ENCODE measurements at places on chromosomes 5 and 9.

DNA sequence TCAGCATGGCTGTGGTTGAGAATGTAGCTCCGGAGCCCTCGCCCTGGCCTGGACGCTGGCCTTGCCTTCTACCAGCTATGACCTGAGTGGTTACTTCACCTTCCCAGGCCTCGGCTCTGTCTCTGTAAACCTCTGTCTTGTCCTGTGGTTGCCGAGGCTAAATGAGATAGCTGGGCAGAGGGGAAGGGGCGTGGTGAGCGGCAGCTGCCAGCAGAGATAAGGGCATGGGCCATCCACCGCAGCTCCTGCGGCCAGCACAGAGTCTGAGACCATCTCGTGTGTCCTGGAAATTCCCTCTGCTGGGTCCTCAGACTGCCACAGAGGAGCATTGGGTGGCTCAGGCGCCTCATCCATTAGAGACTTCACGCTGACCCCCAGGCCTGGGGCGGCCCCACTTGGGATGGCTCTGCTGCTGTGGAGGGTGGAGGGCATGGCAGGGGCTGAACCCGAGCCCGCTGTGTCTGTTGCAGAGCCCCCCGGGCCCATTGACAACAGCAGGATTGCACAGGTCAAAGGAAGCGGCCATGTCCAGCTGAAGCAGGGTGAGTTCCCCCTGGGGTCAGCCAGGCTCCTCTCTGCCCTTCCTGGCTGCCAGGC is 43.9 kb downstream of the USP20 start:
- DNase-seq, result no peak

DNA sequence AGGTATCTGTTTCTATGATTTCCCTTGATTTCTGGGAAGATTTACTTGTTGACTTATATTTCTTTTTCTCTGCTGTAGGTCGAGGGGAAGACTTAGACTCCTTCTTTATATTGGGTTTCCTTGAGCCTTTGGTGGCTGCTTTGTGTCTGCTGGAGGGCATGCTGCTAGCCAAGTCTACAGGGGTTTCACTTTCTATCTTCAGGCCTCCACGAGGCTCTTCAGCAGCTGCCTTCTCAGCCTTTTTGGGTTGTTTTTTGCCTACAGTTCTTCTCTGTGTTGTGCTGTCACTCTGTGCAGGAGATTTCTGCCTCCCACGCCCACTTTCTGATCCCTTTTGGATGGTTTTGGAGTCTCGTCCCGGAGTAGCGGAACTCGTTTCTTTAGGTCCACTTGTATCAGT is 23.2 kb downstream of the LEAP2 start:
- no peak for DNase-seq

DNA sequence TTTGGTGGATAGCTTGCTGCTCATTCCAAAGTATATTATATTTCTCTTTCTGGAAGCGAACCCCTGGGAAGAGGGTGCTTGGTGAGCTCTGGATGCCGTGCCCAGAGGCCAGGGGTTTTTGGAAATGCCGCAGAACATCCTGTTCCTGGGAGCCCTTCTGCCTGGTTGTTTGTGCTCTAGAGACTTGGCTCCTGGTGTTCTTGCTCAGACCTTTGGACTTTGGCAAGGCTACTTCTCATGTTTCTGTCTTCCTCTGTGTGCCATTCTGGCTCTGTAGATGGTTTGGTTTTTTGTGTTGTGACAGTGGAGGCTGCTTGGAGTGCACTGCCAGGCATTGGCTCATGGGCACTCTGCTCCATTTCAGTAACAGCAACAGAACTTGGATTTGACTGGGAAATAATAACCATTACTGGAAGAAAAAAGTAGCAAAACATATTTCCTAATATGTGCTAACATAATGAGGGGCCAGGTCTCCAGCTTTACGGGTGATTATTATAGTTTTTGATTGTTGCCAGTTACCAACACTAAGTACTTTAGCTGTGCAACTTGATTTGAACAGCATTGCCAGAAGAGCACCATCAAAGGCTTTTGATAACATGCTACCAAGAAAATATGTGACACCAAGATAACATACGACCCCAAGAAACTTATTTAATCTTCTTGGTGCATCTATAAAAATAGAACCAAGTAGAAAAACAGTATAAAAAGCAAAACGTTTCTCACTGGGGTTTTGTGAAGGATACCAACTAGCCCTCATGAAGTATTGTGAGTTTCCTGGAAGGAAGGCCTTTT is 94.2 kb downstream of the PCSK1 start:
- DNase-seq, result no peak

- DNase-seq, result no peak
Measured at GRCh38 chr9:74521009-74521408, 23.9 kb downstream of the RORB start.

DNA sequence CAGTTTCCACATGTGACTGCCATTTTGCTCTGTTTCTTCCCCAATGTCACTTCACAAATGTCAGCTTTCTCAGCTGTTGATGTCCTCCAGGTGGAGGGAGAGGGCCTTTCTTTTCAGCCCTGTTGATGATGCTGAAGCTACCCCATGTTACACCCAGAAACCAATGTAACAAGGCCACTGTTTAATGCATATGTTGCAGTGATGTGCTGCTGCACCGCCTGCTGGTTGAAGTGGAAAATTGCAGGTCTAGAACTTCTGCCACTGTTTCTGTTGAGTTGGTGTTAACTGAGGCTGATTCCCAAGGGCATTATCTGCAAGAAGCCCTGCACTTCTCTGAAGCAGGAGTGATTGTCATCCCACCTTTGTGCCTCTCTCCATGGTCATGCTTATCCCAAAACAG is 428.4 kb downstream of the KDM4C start:
- DNase-seq, result no peak

DNA sequence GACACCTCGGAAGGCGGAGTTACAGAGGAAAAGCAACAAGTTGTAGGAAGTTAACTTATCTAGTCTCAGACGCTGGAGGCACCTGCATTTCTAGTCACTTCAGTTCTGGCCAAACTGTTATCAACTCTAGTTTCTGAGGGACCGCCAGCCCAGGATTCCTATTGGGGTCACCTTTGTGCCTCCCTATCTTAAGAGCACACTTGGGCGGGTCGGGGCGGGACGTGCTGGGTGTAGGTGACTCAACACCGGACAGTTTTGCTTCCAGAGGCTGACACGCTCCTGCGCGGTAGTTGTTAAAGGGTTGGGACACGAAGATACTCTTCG is 679 bp upstream of the KDM4C start:
- DNase-seq, result peak; percentile 48

- no peak for DNase-seq
Measured at GRCh38 chr9:83267741-83268140, 204.8 kb upstream of the RASEF start.

- no peak for DNase-seq
Measured at GRCh38 chr9:109779711-109780452, at the start of gene PALM2AKAP2. Gene PALM2AKAP2 (plus strand): TSS chr9:109780198. CDS start chr9:109780489, 291 bp downstream.

GRCh38 chr5:98794001-98794400 is 20.5 kb downstream of the RGMB start:
- no peak for DNase-seq

DNA sequence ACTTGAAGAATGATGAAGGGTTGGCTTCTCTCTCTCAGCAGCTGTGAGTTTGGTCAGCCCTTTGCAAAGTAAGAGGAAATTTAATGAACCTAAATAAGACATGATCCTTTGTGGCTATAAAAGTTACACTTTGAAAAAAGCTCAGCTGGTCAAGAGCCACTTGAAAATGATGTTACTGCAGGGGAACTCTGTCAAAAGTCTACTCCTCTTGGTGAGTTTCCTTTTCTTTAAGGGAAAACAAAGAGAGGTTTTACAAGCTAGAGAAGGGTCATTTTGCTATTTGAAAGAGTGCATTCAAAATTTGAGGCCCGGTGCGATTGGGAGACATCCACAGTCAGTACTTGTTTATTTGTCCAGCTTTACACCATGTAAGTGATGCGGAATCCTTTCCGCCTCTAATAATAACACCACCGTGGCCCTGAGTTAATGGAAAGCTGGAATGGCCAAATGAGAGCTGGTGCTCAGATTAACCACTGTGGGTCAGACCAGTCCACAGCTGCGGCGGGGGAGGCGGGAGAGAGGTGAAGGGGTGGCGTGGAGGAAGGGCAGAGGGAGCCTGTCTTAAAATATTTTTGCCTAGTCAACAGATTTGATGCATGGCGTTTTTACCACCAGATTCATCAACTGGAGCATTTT is 404.0 kb downstream of the TLE4 start:
- DNase-seq, result no peak

GRCh38 chr5:81767097-81767496 is 16.2 kb upstream of the SSBP2 start:
- no peak for DNase-seq

- no peak for DNase-seq
Measured at GRCh38 chr9:97958812-97959511, 21.0 kb upstream of the HEMGN start.

DNA sequence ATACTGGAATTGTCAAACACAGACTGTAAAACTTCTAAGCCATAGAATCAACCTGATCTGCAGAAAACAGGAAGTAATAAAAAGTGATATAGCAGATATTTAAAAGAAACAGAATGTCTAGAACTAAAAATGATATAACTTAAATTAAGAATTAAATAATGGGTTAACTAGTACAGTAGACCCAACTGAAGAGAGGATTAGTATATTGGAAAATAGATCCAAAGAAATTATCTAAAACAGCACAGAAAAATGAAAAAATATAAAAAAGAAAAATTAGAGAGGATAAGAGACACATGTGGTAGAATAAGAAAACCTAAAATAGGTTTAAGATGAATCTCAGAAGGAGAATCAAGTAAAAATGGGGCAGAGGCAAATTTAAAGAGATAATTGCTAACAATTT is 219.9 kb downstream of the SEMA6A start:
- DNase-seq, result no peak

- DNase-seq, result no peak
Measured at GRCh38 chr5:166786178-166786577, 1505.3 kb upstream of the WWC1 start.

DNA sequence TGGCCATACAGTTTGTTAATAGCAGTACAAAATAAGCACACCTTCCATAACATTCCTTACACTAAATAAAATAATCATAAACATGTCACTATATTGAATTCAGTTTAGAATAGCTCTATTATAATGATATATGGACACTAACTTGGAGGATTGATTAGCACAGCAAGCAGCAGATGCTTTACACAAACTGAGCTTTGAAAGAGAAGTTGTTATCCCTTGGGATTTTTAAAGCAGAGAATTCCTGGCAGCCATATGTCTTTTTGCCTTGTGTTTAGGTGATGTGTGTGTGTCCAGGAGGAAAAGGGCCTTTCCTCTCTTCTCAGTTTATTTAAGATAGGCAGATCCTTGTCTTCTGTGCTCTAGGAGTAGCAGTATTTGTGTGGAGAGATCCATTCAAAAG is 232.2 kb upstream of the GRIN3A start:
- DNase-seq, result no peak

GRCh38 chr5:81420039-81420667 is 26.2 kb upstream of the ACOT12 start:
- no peak for DNase-seq

DNA sequence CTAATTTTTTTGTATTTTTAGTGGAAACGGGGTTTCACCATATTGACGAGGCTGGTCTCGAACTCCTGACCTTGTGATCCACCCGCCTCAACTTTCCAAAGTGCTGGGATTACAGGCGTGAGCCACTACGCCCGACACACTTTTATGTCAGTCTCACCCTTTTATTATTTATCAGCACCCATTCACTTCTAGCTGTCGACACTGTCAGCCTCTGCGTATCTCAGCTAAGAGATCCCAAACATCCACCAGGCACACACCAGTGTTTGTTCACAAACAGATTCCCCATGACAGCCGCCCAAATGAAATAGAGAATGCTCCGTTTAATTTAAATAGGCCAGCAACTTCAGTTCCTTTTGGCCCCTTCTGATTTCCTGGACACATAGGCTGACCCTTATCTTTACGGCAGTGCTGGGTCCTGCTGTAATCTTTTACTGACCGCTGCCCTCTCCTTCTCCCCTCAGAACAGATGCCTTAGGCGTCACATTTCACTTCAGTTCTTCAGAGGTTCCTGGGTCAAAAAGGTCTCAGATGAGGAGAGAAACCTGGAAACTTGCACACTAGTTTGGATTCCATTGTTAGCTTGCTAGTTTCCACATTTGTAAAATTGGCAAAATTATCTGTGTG is 43.1 kb upstream of the CKMT2 start:
- no peak for DNase-seq

DNA sequence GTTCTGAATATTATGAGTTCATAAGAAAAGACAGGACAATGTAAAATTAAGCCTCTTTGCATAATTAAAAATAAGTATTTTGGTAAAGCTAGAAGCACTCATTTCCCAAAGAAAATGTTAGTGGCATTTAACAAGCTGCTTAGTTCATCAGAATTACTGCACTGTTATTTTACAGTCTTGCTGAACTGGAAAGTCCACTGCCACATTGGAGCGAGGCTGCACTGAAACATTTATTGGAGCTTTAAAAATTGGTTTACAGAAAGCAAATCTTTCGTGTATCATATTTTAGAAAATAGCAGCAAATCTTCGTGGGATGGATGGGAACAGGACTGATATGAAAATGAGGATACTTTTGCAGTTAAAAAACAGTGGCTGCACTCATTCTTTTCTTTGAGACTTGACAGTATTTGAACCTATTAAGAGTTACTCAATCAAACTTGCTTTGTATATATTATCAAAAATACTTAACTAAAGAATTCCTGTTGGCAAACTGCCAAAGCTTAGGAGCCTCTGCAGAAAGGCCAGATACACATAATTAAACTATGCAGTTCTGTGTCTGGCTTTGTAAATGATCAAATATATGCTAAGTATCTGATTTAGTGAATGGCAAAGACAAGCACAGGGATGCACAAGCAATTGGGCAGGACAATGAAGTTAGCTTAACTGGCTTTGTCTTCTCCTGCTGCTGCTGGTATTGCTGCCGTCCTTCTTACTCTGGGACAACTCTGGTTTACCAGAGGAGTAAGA is 16.5 kb upstream of the FBXL7 start:
- no peak for DNase-seq

DNA sequence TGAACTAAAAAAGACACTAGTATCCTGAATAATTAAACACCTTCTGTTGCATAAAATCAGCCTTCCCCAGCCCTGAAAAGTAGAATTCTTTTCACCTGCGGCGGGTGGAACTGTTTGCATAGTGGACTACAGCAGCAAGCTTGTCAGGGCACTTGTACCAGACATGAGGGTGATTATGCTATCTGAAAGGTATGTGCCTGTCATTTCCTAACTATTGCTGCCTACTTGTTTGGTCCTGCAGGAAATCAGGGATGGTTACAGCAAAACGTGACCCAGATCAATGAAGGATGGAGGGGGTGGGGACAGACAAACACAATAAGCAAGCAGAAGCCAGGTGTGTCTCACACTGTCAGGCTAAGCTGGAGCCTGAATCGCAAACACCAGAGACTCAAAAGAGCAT is 385.6 kb downstream of the MLLT3 start:
- DNase-seq, result no peak
